T-helper 22 cell (primary cell): ENCODE measurements at places on chromosomes 11 and 22.

GRCh38 chr22:29030618-29031226 lies 30.9 kb downstream of the C22orf31 start:
- no peak for DNase-seq

- DNase-seq, result no peak
Measured at GRCh38 chr11:78465169-78465942, 47.7 kb upstream of the GAB2 start.

DNA sequence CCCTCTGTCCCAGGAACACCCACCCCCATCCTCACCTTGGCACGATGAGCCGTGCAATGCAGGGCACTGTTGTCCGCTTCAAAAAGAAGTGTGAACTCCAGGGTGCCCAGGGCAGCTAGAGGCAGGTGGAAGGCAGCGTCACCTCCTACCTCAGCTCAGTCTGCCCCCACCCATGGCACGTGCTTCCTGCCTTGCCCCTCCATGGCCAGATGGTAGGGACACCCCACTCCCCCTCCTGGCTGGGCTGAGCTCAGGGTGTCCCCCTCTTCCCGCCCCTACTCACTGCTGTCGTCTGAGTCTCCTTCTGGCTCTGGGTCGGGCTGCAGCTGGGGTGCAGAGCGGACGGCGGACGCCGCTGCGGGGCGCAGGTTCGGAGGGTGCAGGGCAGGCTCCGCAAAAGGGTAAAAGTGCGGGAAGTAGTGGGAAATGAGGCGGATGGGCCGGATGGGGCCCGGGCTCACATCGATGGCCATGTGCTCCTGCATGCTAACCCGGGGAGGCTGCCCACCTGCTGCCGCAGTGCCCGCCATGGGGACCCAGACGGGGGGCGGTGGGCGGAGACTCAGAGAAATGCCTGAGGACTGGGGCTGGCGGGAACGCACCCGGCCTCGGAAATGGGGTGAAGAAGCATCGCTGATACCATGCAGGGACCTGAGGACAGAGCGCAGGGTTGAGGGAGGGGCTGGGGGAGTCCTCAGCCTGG lies 9.1 kb downstream of the NDUFV1 start:
- no peak for DNase-seq

DNA sequence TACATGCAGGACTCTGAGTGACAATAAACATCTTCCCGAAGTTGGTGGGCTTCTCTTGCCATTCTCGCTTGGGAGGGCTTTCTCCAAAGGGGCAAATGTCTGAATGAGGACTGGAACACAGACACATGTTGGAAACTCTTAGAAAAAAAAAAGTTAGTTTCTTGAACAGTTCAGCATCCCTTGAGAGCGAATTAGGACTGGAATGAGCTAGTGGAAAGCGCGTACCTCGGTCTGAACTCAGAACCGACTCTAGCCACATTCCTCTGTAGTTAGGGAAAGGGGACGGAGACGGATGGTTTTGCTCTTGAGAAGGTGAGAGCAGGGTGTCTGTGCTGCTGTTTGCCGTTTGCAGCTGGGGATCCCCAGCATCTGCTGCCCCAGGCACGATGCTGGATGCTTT lies 517.3 kb downstream of the TBC1D22A start:
- no peak for DNase-seq

DNA sequence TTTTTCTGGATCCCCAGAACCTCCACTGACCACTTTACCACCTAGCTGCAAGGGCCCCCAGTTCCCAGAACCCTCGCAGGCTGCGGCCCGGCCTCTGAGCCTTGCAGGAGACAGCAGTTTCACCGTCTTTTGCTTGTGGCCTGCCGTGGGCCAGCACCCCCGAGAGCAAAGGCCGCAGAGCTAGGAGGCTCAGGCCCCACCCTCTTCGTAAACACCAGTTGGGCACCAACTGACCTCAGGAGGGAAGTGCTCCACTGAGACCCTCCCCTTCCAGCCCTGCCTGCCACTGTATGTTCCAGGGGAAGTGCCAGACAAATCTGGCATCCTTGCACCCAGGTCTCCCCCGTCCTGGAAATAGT lies 23.4 kb upstream of the CREB3L1 start:
- DNase-seq, result no peak

DNA sequence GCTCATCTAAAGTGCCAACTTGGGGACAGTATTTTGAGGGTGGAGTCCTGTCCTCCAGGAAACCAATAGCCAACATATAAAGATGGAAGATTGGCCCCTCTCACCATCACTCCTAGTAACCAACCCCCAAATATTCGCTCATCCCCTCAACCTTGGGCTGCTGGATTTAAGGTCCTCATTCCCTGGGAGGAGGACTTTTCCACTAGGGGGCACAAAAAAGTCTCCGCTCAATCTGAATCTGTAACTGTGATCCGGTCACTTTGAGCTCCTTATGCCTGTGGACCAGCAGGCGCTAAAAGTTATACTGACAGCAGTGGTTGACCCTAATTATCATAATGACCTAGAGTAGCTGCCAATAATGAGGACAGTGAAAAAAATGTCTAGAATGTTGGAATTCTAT lies 20.5 kb upstream of the CLPB start:
- no peak for DNase-seq

DNA sequence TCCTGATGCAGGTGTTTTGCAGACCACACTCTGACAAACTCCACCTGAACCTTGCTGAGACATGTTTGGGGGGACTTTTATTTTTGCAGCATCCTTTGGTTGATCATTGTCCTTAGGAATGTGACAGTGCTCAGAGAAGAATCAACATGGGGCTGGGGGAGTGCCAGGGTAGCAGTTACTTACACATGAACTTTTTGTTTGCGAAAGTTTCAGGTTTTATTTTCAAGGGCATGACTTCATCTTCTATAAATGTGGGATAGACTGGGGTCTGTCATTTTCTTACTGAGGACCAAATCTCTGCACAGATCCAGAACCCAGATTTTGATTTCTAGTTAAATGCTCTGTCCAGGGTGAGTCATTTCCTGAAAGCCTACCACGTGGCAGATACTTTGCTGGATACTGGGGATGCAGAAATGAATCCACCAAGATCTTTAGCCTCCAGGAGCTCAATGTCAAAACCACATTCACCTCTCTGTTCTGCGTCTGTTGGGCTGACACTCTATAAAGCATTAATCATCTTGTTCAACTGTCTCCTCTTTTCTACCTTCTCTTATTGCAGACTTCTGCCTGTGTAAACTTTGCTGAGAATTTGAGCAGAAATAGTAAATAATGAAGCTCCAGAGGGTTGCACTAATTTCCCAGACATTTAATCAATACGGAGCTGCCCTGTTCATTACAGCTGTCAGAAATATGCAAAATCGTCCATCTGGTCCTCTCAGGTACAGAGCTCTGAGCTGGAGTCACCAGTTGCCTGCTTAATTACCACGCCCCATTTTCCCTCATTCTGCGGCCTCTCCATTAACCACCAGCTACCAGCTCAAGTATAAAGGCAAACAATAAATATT lies 387.9 kb downstream of the MIAT start:
- no peak for DNase-seq

- DNase-seq, result no peak
Measured at GRCh38 chr11:121610706-121611105, 157.9 kb upstream of the SORL1-AS1 start.

DNA sequence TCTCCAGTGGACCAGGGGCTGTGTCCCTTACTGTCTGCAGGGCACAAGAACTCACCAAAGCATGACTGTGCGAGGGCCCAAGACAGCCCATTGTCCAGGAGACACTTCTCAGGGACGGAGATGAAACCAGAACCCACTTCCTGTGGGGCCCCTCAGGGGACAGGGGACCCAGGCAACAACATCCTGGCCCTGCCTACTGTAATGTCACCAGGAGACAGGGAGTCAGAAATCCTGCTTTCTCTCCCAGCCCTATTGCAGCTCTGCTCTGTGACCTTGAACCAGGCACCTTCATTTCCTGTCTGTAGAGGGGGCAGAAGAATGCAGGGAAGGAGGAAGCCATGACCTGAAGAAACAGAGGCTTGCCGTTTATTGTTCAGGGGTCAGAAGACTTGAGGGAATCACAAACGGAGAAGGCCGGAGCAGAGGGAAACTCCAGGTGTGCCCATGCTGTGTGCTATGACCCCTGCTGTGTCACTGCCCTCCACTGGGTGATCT lies 98.0 kb downstream of the NAT10 start:
- DNase-seq, result no peak
